ENCODE measurements at places on chromosomes 5 and 9.

DNA sequence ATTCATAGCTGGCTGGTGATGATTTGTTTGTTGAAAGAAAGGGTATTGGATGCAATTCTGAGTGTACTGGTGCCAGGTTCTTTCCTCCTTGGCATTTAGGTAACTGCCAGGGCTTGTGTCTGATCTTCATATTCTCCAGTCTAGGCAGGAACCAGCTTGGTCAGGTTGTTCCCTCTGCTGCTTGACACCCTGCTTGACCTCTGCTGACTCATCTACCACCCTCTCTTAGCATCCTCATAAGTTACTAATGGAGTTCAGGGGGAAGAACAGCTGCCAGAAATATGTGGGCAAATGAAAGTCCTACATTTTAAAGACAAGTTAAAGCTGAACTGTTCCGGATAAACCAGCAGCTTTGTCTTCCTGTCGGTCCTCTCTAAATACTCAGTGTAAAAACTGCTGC lies 116.1 kb upstream of the TNC start:
- peak; percentile 4 for DNase-seq

DNA sequence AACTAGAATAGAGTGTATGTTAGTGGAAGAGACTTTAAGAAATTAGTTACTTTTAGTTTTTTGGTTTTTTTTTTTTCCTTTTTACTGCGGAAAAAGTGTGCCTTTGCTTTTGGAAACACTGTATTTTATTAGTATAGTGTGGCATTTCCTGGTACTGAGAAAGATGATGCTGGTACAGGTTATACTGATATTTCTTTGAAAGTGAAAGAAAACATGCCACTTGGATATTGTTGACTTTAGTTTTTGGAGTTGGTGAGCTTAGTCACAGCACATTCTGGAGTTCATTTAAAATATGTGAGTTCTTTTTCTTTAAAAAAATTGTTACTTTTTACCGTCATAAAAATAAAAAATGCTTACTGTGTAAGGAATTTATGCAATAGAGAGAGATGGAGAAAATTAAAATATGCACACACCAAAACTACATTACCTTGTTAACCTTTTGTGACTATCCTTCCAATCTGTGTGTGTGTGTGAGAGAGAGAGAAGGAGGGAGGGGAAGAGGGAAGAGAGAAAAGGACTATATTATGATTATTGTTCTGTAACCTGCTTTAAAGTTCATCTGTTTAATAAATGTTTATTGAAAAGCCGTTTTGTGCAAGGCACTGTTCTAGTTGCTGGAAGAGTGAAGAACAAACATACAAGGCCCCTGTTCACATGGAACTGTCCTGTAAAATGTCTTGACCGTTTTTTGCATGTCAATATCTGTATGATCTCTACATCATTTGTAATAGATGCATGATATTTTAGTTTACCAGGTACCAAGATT lies 1.9 kb downstream of the UGCG start:
- DNase-seq: peak; percentile 51

- no peak for DNase-seq
Measured at GRCh38 chr5:72204946-72205345, 97.7 kb downstream of the MAP1B start.

DNA sequence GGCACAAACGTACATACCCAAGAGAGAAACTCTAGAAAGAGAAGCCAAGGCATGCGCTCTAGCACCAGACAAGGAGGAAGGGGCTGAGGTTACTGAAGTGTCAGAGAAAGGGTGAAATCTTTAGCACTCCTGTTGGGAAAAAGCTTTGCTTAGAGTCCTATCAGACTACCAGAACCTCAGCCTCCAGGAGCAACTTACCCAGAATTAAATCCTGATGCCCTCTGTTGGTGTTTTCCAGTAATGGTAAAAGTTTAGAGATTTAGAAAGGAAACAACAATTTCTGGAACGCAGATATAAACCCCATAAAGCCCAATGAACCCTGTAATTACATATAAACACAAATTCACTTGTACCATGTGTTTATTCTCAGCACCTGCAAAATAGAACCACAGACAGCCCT lies 33.2 kb upstream of the ASTN2 start:
- DNase-seq: peak; percentile 5

GRCh38 chr5:143551820-143552251 lies 148.3 kb upstream of the NR3C1 start:
- DNase-seq: no peak

DNA sequence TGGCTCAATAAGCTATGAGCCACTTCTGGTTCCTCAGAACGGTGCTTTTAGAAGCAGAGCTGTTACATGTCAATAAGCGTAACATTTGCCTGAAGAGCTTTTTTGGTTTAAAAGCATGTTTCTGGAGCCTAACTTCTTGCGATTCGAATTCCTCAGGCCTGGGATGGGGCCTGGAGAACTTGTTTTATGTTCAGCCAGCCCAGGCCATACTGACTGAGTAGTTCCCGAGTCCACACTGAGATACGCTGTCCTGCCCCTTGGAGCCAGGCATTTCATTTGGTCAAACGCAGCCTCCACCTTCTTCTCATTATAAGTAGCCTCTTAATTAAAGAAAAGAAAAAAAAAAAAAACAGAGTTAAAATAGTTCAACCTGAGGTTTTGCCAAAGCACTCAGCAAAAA lies 260.6 kb upstream of the ANKRD55 start:
- DNase-seq: peak; percentile 55

- no peak for DNase-seq
Measured at GRCh38 chr9:129458663-129459546, 162.0 kb downstream of the C9orf50 start.

GRCh38 chr5:91074615-91075014 lies 308.5 kb downstream of the ARRDC3 start:
- DNase-seq: no peak

GRCh38 chr5:179484201-179484600 lies 66.2 kb upstream of the RUFY1 start:
- no peak for DNase-seq

GRCh38 chr9:18534611-18535010 lies 60.7 kb downstream of the ADAMTSL1 start:
- DNase-seq: no peak

DNA sequence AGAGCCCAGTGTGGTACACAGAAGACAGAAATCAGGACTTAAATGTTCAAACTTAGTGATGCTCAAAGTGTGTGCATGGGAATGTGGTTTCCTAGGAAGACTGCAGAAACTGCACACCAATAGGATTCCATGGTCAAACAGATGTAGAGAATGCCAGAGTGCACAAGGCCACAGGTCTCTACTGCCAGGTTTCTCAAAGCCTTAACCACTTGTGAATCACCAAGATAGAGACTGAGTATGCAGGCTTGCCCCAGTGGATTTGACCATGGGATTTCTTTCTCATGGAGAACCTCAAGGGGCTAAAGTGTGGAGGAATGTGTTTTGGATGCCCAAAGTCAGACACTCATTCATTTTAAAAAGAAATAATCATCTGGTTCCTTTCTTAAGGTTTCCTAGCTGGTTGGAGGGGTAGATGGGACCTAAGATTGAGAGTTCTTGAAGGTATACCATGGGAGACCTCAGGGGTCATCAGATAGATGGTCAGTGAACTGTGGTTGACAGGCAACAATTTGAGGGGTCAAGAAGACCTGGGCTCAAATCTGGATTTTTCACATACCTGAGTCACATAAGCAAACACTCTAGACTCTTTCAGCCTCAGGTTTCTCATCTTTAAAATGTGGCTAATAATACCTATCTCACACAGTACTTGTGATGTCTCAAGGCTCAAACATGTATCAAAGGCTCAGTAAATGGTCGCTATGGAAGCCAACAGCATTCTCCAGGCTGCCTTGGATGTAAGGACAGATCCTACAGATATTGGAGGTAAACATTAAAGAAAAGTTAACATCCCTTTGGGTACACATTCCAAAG lies 81.1 kb downstream of the BOD1 start:
- no peak for DNase-seq

- no peak for DNase-seq
Measured at GRCh38 chr9:90579181-90579580, 63.4 kb downstream of the DIRAS2 start.

- no peak for DNase-seq
Measured at GRCh38 chr5:65919773-65920172, 6.6 kb upstream of the ERBIN start.

DNA sequence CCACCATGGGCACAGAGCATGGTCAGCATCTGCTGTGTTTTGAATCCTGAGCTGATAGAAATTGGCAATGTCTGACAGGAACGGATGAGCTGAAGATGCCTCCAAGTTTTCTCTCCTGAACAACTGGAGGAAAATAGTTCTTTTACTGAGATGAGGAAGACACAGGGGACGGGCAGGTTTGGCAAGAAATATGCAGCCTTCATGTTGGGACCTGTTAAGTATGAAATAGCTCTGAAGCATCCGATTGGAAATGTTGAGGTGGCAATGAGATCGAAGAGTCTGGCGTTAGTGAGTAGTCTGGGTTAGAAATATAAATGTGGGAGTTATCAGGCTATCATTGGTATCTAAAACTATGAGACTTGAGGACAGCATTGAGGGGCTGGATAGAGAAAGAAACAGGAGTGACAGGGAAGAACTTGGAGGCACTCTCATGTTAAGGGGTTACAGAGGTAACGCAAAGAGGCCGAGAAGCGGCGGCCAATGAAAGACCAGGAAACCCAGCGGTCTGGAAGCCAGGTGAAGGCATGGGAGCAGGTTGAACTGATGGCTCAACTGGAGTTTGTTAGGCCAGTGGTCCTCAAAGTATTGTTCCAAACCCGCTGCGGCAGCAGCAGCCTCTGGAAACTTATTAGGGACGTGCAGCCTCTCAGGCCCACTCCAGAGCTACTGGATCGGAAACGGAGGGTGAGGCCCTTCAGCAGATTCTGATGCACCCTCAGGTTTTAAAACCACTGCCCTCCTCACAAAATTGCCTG lies 1.0 kb upstream of the MAMDC2 start:
- DNase-seq: no peak

GRCh38 chr9:88242879-88243278 lies 104.6 kb upstream of the SPATA31C2 start:
- no peak for DNase-seq

- DNase-seq: no peak
Measured at GRCh38 chr9:112537561-112537960, 50.9 kb downstream of the KIAA1958 start.
